Activated CD4-positive, alpha-beta T cell treated with anti-CD3 and anti-CD28 coated beads for 4 hours (primary cell): ENCODE measurements at places on chromosomes 6 and 20.
A peak's percentile ranks its signal among the peaks of the same experiment; 100 is the strongest.

DNA sequence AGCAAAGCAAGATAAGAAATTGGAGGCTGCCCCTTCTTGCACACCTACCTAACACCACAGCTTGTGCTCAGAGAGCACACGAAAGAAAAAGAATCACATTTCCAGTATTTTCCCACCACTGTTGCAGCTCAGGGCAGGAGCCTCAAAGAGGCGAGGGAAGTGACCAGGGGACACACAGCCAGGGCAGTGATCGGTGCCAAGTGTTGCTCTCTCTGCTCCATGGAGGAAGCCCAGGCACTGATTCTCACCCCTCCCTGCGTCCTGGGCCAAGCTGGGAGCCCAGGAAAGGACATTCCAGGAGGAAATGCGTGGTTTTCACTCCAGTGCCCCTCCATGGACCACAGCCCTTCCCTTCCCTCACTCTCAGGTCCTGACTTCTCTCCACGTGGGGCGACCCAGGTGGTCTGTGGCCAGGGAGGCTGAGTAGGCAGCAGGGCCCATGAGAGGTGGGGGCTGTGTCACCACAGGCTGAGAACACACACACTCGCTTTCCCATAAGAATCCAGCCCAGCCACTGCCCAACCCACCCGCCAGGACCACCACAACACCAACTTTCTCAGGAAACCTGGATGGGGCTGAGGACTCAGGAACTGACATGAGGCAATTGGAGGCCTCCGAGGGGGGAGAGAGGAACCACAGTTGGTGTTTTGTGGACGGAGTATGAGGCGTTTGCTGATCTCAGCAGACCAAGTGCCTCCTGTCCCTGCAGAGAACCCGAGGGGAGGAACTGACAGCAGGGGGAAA, 81.7 kb upstream of the MAFB start:
- DNase-seq = no peak

DNA sequence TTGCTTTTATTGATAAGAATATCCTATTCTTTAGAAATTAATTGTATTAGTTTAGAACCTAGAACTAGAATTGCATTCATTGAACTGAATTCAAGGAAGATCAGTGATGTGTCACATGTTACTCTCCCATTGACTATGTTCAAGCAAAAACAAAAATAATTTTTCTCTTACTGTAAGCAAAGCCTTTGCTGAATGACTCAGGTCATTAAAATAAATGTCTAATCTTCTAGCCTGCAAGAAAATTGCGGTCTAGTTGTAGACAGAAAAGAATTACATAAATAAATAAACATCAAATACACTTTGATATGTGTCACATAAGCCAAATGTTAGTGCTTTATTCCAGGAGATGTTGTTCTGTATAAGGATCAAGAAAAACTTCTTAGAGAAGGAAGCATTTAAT, 387.9 kb downstream of the ADGRB3 start:
- no peak for DNase-seq

DNA sequence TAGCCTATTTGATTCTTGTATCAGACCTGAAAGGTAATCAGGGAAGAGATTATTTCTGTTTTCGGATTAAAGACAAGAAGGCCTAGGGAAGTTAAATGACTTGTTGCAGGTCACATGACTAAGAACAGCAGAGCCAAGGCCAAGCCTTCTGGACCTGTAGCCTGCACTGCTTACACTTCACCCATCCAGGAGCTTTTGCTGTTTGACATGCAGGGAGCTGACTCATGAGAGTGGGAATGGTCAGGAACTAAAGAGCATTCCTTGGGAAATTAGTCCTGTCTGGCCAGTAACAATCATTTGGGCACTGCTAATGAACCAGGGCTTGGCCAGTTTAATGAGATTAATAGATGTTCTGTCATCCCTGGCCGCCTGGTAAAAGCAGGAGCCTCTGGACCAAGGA, 46.8 kb downstream of the EIF2S2 start:
- DNase-seq = no peak

GRCh38 chr6:1176567-1176966, 135.3 kb upstream of the FOXQ1 start:
- no peak for DNase-seq

DNA sequence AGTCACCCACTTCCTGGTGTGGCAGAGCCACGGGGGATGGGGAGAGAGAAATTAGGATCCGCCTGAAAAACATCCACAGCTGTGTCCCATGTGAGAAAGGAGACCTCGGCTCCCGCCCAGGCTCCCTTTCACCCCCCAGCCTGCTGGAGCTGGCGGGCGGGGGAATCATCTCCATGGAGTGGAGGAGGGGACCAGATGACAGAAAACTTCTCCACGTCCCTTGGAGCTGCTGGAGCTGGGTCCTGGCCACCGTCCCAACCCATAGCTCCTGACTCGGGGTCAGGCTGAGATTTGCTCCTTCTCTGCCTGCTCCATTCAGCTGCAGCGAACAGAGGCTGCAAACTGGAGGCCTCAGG, 113.8 kb downstream of the CEBPB start:
- no peak for DNase-seq

DNA sequence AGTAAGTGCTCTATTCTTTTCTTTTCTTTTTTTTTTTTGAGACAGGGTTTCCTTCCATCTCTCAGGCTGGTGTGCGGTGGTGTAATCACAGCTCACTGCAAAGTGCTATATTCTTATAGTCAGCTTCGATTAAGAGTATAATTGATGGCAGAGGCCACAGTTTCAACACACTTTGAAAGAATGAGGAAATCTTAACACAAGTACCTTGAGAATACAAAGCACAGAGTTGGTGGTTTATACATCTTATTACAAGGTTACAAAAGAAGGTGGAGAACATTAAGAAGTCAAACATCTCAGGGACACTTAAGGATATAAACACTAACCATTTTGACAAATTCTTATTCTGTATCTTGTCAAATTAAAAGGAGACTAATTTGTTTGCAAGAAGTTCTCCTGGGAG, 180.5 kb downstream of the SOD2 start:
- DNase-seq = no peak

- no peak for DNase-seq
Observed at GRCh38 chr6:113763311-113763766, 93.8 kb upstream of the MARCKS start.

GRCh38 chr20:1538655-1539054, 18.9 kb downstream of the SIRPD start:
- no peak for DNase-seq

- no peak for DNase-seq
Observed at GRCh38 chr6:6090861-6091607, 84.3 kb upstream of the NRN1 start.

GRCh38 chr6:134394905-134395304, 77.0 kb upstream of the SGK1 start:
- no peak for DNase-seq

DNA sequence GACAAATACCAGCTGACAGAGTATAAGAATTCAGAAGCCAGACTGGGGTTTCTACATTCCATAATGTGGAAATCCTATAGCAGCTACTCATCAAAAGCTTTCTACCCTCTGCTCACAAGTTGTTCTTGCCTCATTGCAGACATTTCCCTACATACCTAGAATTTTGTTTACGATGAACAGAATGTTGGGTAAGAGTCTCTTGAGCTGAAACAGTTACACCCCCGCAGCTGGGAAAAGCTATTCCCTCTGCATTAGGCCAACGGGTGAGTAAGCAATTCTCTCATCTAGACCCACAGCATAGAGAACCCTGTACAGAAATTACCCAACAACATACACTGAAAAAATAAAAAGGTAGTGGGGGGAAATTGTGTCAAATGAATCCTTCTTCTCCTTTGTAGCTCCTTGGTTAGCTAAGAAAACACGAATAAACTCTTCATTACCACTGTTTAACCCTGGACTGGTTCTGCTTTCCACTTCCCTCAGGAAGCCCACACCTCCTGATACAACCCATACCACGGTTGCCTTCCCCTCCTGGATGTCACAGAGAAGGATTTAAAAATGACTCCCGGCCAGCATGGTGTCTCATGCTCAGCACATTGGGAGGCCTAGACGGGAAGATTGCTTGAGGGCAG, 215.0 kb upstream of the SHLD1 start:
- DNase-seq = no peak

DNA sequence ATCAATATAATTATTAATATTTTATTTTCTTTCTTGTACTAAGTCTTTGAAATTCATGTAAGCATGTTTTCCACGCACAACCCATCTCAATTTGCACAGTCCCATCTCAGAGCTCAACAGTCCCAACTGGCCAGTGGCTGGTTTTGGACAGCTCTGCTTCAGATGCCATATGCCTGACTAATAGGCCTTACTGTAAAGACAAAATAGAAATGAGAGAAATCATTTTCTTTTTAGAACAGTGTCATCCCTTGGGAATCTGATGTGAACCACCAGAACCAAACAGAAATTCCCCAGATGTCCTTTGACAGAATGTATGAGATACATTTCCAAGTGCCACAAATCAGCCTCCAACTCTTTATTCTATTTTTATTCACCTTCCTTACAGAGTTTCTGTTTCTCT, 338.9 kb downstream of the ESR1 start:
- no peak for DNase-seq

GRCh38 chr6:41186031-41186562, 14.9 kb downstream of the TREML2 start:
- no peak for DNase-seq

- DNase-seq = no peak
Observed at GRCh38 chr6:108589244-108589791, 28.6 kb downstream of the FOXO3 start.

GRCh38 chr6:19538096-19538495, 299.1 kb upstream of the ID4 start:
- no peak for DNase-seq

DNA sequence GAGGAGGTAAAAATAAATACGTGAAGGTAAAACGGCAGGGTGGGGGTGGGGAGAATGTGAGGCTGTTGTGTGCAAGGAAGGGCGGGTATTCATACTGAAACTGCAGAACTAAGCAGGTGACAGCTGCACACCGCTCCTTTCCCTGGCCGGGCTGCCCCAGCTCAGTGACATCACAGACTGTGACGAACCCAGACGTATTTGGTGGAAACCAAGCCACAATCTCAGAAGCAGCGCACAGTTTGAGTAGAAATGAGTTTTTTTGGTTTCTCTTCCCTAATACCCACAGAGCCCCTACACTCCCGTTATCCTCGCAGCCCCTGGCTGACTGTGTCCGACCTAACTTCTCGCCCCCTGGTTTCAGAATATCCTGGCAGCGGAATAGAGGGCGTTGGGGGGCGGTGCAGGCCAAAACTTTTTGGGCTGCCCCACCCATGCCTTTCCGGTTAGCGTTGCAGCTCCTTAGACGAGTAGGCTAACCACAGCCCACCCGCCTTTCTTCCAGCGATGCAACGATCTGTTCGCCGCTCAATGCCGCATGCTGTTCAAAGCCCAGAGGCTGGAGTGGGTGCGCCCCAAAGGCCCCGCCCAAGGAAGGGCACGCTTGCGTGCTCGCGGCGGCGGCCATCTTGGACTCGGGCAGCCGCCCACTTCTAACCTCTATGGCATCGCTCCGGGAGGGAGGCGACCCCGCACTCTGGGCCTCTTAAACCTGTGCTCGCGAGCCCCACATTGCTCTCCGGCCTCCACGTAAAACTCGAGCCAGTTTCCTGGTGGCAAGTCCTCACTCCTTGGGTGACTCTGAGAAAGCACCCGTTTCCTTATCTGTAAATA, 9.1 kb downstream of the BAK1 start:
- DNase-seq = peak; percentile 89

DNA sequence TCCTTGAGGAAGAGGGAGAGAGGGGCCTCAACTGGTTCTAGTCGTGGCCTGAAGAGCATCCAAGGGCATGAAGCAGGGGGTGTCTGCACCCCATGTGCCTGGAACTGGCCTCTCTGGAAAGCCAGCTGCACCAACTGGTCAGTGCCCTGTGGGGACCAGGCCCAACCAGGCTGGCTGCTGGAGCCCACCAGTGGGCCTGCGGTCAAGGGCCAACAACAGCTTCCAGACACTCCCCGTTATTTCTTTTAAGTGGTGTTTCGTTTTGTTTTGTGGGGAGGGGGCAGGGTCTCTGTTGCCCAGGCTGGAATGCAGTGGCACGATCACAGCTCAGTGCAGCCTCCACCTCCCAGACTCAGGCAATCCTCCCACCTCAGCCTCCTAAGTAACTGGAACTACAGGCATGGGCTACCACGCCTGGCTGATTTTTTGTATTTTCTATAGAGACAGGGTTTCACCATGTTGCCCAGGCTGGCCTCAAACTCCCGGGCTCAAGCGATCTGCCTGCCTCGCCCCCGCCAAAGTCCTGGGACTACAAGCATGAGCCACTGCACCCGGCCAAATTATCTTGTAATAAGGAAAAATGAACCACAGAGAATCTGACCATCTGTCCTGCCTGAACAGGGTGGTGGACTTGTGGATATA, 11.9 kb upstream of the C20orf144 start:
- no peak for DNase-seq

- no peak for DNase-seq
Observed at GRCh38 chr6:170102038-170102437, 188.8 kb downstream of the DLL1 start.

DNA sequence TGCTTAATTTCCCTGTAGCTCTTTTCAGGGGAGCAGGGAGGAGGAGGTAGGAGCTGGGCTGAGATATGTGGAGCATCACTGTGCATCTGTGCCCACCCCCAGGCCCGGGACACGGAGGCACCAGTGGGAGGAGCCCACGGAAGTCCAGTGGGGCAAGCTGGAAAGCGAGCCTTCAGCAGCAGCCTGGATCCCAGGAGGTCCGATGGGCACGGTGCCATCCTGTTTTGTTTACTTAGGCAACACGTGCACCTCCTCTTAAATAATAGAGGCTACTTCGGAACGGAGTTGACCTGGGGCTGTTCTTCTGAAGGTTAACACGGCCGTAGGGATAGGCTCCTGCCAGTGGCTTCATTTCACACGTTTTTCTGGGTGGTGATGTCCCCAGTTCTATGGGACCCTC, 51.6 kb downstream of the CDH4 start:
- no peak for DNase-seq

GRCh38 chr6:109036574-109037294, 57.9 kb downstream of the SESN1 start:
- no peak for DNase-seq

DNA sequence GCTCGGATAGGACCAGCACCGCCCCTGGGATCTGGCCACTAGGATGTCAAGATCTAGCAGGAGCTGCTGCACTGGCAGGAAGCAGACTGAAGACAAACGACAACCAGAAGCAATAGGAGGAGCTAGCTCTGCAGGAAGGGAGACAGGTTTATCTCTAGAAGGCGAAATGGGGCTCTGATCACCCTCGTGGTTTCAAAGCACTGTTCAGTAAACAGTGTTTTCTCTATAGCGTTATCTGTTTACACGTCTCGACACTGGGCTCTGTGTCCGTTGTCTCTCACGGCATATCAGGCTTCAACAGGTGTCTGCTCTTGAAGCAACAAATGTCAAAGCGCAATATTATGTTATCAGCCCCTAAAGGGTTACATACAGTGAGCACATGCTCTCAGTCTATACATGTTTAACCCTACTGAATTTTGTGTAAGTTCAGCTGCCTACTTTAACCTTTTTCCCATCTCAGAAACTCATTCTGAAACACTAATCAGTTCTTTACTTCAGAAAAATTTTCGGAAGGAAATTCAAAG, 23.8 kb downstream of the TMEM14B start:
- DNase-seq = no peak
